ENCODE measurements at places on chromosomes 3 and 15.

GRCh38 chr15:25250906-25251622, 187.8 kb downstream of the UBE3A start:
- no peak for DNase-seq

DNA sequence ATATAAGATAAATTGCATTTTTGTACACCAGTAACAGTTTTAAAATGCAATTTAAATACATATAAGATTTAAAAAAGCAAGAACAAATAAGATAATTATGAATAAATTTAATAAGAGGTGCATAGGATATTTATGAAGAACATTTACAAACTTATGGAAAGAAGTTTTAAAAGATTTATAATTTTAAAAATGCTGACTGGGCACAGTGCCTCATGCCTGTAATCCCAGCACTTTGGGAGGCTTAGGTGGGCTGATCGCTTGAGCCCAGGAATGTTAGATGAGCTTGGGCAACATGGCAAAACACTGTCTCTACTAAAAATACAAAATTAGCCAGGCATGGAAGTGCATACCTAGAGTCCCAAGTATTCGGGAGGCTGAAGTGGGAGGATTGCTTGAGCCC, 37.8 kb downstream of the EOMES start:
- no peak for DNase-seq

GRCh38 chr3:53949541-53949940, 57.9 kb upstream of the SELENOK start:
- DNase-seq, result no peak

GRCh38 chr3:171054231-171054630, 27.7 kb upstream of the SLC2A2 start:
- DNase-seq, result no peak

GRCh38 chr3:46628901-46629369, 16.6 kb downstream of the FAM240A start:
- peak; percentile 77 for DNase-seq

DNA sequence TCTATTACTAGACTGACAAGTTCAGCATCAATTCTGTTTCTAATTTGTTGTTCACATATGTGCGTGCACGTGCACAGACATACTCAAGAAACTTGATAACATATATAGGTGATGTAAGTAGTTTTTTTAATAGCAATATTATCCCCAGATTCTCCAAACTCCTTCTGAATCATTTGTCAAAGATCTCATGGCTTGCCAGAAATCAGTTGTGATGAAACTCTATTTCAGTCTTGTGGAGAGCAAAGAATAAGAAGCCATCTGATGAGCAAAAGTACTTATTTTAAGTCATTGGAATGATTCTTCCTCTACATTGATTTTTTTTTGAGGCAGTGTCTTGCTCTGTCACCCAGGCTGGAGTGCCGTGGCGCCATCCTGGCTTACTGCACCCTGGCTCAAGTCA, 167.0 kb upstream of the TBL1XR1 start:
- DNase-seq, result no peak

- DNase-seq, result no peak
Observed at GRCh38 chr3:42647821-42648459, 5.6 kb upstream of the ZBTB47 start.

Measured in pons (tissue), 1 donor.